ENCODE measurements at places on chromosomes 11 and 22.

- no peak for DNase-seq
Observed at GRCh38 chr11:76225122-76225611, 18.9 kb upstream of the WNT11 start.

DNA sequence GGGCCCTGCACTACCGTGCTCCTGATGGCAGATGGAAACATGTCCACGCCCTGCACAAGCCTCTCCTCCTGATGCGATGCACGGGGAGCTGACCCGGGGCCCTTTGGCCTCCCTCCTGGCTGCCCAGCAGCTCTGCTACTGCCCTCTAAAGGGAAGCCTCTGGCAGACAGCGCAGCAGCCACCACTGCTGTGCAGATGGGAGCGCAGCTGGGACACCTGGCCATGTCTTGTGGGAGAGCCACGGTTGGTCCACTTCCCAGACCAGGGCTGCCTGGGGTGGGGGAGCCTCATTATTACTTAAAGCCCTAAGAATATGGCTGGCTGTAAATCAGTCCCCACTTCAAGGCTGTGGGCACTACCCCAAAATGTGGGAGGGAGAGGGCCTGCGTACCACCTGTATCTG is 38.3 kb downstream of the TBX1 start:
- no peak for DNase-seq

GRCh38 chr11:1260023-1260501 is 37.2 kb downstream of the MUC5B start:
- peak; percentile 5 for DNase-seq

DNA sequence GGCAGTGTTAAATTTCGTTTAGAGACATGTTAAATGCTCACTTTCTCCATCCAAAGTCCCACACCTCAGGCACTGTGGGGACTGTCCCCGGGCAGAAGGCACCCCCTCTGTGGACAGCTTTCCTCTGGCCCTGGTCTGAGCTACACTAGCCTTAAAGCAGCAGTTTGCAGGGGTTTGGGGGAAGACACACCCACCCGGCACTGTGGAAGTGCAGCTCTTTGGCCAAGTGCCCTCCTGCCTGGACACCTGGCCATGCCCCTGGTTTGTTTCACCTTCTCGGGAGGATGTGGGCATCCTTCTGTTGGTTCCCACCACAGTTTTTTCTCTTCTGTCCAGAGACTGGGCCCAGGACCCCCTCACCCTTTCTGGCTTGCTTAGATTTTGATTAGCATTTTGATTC is 1254.7 kb downstream of the BRD1 start:
- DNase-seq = no peak

DNA sequence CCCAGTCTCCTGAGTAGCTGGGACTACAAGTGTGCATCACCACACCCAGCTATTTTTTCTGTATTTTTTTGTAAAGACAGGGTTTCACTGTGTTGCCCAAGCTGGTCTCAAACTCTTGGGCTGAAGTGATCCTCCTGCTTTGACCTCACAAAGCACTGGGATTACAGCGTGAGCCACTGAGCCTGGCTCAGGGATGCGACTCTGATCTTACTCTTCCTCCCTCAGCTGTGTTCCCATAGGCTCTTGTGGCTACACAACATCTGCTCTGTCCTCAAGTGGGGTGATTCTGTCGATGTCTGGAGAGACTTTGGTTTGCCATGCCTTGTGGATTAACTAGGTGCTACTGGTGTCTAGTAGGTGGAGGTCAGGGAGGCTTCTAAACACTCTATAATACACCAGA is 127.0 kb upstream of the SERPIND1 start:
- no peak for DNase-seq

- no peak for DNase-seq
Observed at GRCh38 chr11:36051235-36052144, 107.6 kb downstream of the LDLRAD3 start.

GRCh38 chr11:118200901-118201680 is 23.7 kb downstream of the JAML start:
- DNase-seq = no peak

- no peak for DNase-seq
Observed at GRCh38 chr11:21465203-21465602, 727.7 kb upstream of the ANO5 start.

DNA sequence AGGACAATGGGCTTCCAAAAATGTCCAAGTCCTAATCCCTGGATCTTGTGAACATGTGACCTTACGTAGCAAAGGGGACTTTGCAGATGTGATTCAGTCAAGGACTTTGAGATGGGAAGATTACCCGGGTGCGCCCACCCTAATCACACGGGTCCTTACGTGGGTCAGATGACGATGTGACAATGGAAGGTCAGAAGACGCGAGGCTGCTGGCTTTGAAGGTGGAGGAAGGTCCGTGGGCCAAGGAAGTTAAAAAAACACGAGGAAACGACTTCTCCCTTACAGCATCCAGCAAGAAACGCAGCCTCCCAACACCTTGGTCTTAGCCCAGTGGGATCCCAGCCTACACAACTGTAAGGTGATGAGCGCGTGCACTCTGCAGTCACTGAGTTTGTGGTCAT is 860.1 kb downstream of the TBC1D22A start:
- no peak for DNase-seq

- DNase-seq = no peak
Observed at GRCh38 chr11:70739811-70740487, 341.6 kb downstream of the CTTN start.

DNA sequence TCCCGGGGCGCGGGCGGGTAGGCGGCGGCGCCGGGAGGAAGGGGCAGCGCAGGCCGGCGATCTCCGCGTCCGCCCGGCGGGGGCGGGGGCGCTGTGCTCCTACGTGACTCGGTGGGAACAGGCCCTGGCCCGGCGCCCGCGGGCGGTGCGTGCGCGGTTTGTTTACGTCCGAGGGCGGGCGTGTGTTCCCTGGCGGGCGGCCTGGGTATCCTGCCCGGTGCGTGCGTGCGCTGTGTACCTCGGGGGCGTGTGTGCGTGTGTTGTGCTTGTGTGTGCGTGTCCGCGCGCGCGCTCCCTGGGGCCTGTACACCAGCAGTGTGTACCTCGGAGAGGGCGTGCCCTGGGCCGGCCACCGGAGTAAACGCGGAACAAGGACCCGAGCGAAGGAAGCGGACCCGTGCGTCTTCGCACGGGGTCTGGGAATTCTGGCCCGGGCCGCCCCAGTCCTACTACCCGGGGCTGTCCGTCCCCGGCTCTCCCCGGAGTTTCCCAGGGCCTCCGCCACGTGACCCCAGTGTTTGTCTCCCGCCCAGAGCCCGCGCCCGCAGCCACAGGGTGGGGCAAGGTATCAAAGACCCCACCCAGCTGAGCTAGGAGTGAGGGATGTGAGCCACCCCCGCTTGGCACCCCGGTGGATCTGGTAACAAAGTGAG is 769 bp downstream of the MAFF start:
- DNase-seq = peak; percentile 72

DNA sequence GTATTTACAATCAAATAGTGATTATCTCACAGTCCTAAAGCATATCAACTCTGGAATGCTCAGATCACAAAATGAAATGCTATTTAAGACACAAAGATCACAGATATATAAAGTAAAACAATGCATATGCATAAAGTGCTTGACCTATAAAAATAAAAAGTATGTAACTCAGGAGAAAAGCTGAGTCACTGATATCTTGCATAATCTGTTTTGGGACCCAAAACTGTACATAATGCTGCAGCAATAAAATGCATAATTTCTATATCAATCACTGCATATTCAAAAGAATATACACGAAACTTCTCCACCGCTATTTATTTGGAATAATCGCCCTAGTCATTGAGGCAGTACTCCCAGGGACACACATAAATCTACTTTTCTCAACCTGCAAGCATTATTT is 34.9 kb upstream of the GRIA4 start:
- DNase-seq = no peak

DNA sequence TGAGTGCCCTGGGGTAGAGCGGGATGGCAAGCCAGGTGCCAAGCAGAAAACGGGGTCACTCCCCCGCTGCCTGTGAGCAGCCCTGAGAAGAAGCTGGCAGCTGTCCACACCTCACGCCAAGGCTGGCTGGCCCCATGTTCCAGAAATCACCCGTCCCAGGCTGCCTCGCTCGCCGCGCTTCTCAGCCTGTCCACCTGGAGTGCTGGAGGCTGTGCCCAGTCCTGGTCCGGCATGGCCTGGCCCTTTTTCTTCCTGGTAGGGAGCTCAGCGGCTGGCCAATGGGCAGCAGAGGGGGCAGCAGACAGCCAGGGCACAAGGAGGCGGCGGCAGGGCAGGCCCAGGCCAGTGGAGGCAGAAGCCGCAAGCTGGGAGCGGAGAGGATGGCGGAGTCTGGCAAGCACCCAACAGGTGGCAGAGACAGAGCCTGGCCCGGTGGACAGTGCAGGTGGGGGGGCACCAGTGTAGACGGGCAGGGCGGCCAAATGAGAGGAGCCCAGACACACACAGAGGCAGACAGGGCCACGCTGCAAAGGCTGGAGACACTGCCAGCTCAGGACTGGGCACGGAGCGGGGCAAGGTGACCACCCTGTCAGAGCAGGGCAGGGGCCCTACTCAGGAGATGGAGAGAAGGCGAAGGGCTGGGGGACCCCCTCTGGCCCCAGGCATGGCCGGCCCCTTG is 37.2 kb upstream of the TH start:
- DNase-seq = peak; percentile 4

- no peak for DNase-seq
Observed at GRCh38 chr11:65390996-65391395, 4.6 kb downstream of the FRMD8 start.

- DNase-seq = no peak
Observed at GRCh38 chr11:70611821-70612220, 213.5 kb downstream of the CTTN start.

DNA sequence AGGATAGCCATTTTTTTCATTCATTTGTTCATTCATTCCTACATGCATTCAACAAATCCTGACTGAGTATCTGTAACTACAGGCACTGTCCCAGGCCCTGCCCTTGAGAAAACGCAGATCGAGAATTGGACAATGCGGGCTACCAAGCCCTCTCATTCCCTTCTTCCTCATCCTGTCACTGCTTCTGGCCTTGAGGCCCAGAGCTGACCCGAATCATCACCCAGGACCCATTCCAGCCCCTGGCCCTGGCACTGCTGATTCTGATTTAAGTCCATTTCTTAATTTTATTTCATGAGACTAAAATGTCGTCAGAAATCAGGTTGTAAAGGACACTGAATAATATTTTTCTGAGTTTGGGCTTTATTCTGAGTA is 24.3 kb downstream of the COMMD9 start:
- no peak for DNase-seq

DNA sequence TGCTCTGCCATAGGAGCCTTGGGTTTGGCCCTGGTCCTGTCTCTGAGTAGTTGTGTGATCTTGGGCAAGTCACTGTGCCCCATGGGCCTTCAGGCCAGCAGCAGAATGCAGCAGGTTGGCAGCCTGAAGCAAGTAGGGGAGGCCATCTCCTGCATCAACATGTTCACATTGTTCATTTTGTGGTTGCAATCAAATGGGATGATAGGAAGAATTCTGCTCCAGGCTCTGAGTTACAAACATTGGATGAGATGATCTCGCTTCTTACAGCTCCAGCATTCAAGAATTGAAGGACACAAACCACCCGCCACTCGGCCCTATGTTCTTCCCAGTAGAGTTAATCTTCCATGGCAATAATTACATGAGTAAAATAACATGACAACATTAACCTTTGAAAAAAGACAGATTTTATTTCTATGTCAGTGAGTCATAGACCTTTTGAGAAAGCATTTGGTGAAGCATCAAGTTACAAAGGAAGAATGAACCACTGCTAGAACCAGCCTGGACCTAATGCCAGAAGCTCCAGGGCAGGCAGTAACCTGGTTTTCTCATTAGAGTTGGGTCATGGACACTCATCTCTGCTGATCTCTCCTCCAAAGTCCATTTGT is 308.3 kb upstream of the NCAM1 start:
- no peak for DNase-seq

- DNase-seq = no peak
Observed at GRCh38 chr22:22940961-22941605, 53.5 kb downstream of the IGLL5 start.

DNA sequence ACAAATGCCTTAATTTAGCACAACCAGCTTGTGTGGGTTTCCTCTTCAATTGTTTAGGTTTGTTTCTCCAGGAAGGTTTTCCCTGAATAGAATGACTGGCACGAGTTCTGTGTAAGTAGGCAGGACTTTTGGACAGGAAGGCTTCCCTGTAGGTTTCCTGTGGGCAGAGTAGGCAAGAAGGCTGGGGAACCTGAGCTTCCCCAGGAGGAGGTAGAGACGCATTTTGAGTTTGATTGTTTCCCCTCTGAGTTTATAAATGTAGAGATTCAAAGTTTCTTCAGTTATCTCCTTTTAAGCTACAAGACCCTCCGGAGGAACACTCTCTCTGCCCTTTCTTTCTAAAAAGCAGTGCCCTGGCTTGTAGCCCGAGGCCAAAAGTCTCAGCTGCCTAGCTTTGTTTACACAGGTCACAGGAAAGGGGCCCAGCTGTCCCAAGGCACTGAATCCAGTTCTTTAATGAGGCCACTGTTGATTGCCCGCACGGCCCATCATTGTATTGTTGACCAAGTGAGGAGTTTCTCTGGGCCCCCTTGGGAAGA is 66.6 kb upstream of the RDX start:
- no peak for DNase-seq

DNA sequence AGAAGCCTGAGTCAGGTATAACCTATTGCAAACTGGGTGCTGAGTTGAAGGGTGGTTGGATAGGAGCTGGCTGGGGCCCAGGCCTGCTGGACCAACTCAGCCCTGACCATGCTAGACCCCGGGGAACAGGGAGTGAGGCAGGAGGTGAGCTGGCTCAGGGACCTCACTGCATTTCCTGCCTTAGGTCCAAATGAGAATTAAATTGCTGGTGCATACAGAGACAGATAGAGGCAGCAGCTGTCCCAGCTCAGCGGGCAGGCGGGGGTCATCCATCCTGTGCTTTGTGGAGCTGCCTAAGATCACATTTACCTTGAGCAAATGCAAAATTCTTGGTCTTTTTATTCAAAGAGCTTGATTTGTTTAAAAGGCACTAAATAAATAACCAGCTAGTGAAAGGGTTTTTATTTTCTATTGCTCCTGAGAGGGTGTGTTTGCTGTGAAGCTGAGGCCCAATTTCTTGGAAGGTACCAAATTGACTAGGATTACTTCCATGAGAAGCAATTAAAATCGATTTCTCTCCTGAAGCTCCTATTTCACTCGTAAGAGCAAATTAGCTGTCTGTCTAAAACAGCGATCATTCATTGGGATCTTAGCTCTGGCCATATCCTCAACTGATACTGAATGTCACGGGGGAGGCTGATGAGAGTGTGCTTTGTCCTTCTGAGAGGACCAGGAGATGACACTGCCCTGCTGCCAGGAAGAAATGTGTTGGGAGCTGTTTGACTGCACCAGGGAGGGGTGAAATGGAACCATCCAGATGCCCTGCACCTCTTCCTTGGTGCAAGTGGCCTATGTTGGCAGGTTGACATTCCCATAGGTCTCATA is 24.9 kb downstream of the USH1C start:
- DNase-seq = no peak

DNA sequence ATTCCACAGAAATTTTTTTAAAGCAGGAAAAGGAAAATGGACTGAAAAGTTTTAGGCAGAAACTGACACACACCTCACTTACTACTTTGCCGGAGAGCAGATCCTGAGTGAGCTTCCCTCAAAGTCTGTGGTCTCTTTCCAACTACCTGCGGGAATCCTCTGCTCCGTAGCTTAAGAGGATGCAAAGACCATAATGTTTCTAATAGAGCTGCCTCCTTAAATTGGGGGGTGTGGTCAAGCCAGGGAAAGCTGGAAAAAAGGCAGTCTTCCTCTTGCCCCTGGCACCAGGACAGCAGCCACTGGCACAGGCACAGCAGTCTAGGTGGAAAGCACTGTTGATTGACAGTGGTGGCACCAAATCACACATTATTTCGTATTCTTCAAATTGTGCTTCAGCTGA is at the start of gene ETS1:
Gene ETS1, minus strand, starts transcription at position 144 of the 400 bp plus-strand sequence. CDS start 14,428 bp downstream, outside the sequence.
- no peak for DNase-seq

- no peak for DNase-seq
Observed at GRCh38 chr11:64850979-64851567, 6.6 kb upstream of the CDC42BPG start.

- DNase-seq = no peak
Observed at GRCh38 chr11:68997995-68998348, 15.1 kb downstream of the MRGPRF start.

All from ACHN (cell line).